ENCODE measurements at places on chromosomes 7 and 10. TPM values are rescaled to one million over a fixed set of nuclear protein-coding genes. Genes with fewer than 3 reads are reported as not detected.

DNA sequence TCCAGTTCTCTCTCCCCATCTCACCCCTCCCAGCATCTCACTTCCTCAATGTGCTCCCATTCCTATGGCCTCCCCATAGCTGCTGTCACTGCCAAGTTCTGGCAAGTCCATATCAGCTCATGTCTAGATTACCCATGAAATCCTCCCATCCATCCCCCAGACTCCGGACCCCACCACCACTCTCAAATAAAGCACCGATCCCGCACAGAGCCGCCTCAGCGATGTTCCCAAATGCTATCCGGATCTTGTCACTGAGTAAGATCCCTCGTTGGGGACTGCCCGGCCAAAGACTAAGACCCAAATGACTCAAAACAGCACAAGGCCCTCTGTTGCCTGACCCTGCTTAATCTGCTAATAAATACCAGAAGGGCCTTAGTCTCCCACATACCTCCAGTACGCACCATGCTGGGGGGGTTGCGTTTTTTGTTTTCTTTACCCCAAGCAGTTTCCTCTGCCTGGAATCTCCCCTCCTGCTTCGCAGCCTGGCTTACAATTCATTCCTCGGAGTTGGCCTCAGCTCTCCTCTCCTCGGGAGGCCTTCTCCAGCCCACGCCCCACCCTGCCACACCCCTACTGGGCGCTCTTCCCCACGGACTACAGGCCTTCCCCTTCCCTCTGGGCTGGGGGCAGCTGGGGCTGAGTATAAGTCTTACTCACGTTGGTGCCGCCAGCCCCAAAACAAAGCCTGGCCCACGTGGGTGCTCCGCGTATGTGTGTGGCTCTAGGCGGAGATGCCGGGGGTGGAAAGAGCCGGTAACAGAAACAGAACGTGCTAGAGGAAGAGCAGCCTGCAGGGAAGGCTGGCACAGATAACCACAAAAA lies 1.8 kb upstream of the DUSP5 start:
- peak; percentile 65 for DNase-seq

GRCh38 chr7:28984631-28985030 lies 26.5 kb upstream of the TRIL start:
- DNase-seq = no peak

GRCh38 chr10:28120043-28120749 lies 121.3 kb upstream of the ODAD2 start:
- no peak for DNase-seq

- no peak for DNase-seq
Observed at GRCh38 chr7:137454767-137455166, 111.2 kb upstream of the PTN start.

The TMEM176B gene
- total RNA-seq = 85.5 TPM

The IDI1 gene
- 28.6 TPM for total RNA-seq
